ENCODE measurements at places on chromosomes 7 and 10.

GRCh38 chr7:67947191-67947590 lies 950.6 kb downstream of the TYW1 start:
- no peak for DNase-seq

DNA sequence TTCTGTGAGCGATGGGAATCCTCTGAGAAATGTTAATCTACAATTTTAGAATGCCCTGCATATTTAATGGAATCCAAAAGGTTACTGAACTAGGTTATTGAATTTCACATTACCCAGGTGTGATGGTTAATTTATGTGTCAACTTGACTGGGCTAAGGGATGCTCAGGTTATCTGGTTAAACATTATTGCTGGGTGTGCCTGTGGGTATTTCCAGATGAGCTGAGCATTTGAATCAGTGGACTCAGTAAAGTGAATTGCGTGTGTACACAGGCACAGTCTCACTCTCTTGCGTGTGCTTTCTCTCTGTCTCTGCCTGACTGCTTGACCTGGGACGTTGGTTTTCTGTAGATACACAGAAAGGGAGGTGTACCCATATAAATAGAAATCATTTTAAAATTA lies 21.7 kb downstream of the RNF32 start:
- no peak for DNase-seq

DNA sequence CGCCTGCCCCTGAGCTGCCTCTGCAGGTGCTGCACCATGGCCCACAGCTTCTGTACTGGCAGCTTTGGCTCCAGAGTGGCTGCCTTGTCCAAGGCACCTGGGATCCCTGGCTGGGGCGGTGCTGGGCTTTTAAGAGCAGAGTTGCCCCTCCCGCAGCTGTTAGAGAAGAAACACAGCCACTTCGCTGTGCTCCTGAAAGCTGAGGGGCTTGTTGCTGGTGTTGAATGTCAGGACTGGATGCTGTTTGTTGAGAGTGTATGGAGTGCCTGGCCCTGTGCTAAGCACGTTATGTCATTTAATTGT lies 6.2 kb downstream of the FAM241B start:
- no peak for DNase-seq

- DNase-seq = no peak
These were observed 146.3 kb downstream of the TCF7L2 start for GRCh38 chr10:113096128-113096996.

- DNase-seq = no peak
These were observed 165.6 kb downstream of the TPK1 start for GRCh38 chr7:144670218-144670617.

DNA sequence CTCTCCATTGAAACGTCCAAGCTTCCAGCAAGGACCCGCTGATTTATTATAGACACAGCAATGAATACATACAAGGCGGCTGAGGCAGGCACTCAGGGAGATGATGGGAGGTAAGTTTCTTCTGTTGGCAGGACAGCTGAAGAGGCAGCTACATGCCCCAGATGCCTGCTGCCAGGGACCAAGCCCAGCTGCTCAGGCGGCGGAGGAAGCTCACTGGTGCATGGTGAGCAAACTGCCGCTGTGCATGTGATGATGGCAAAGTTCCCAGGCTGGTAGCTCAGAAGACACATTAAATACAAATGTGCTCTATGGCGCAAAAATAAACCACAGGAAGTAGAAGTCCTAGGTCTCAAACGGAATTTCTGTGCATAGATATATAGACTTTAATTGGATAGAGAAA lies 2.3 kb downstream of the DNTT start:
- peak; percentile 93 for DNase-seq

DNA sequence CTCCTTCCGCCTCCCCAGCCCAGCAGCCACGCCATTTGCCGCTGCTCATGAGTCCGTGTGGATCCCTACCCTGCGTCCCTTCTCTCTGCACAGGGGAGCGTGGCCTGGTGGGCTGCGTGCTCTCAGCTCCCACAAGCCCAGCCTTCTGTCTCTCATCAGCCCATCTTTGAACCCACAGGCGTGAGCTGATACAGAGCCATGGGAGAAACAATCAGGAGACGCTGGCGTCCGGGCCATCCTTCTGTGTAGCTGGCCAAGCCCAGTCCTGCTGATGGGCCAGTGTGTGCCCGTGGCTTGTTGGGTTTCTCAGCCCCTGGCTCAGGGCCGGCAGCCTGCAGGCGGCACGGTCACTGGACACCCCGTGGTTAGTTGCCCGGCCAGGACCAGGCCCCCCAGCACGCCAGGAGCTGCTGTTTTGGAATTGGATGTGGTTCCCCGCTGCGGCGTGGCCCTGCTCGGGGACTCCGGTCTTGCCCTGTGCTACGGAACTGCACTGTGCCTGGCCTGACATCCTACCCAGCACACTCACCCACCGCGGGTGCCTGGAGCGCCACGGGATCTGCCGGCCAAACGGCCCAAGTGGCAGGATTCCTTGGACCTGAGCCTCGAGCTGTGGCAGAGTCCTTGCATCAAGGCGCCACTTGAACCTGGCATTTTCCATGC lies 88.9 kb downstream of the ELFN1 start:
- no peak for DNase-seq

GRCh38 chr7:34155220-34155908 lies 250.0 kb downstream of the BMPER start:
- no peak for DNase-seq

DNA sequence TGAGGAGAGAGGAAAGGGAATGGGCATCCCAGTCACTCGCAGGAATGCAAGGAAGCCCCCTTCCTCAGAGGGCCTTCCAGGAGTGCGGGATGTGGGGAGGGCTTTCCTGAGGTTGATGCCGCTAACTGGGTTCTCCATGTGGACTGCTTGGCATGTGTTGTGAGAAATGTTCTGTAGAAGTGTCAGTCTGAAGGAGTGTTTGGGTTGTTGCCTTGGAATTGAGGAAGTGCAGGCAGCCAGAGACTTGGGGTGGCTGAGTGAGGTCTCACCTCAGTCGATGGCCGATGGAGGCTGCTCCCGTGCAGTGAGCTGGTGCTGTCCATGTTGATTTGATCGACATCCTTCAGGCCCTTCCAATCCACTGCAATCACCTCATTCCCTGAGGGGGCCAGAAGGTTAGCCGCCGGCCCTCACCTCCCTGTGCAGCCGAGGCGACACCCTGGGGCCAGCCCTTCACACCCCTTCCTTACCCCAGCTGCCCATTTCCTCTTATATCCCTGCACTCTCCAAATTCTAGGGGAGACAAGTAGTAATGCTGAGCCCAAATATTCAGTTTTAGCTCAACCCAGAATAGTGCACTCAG lies 2.7 kb downstream of the FAM131B start:
- no peak for DNase-seq

- DNase-seq = no peak
These were observed 395.6 kb downstream of the ETV1 start for GRCh38 chr7:13593854-13594253.

- no peak for DNase-seq
These were observed 5.6 kb upstream of the NRCAM start for GRCh38 chr7:108461840-108462239.

DNA sequence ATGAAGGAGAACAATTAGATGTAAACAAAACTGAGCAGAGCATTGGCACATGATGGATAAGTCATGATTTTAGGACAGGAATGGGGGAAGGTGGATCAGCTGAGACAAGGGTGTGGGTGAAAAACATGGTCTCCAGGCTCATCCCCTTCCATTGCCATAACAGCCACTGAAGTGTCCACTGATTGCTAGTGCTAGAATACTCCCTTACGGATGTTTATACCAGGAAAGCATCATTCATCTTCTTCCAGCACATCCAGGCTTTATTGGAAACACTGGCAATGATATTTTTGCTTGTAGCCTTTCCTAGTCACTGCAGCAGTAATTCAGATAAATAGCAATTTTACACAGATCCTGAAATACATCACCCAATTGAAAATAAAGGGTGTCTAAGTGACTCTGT lies 259.5 kb downstream of the PLXDC2 start:
- no peak for DNase-seq

DNA sequence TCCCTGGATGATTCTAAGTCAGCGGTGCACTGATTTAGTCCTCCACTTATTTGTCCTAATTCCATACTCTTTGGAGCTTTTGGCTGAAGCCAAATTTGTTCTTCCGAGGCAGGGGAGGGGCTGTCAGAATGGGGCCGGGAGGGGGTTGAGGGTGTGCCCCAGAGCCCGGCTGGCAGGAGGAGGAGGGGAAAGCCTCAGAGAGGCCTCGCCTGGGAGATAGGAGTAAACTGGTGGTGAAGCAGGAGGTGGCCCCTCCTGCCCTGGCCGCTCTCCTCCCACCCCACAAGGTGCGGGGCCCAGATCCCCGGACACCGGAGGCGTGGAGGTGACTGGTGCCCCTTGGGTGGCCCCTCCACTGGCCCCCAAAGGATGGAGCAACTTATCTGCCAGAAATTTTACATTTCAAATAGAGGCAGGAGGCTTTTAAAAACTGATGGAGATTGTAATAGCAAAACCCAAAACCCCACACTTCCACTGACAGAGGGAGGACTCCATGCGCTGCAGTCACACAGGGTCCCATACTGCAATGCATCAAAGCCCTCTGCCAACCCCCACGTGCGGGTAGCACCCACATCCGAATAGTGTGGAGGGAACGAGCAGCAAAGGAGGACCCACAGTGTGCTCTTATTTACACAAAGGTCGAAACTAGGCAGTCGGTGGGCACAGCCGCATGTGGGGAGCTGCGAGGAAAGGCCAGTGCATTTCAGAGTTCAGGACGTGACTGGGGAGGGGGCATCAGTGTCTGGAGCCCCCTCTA lies 61.9 kb downstream of the CAMK2B start:
- DNase-seq = peak; percentile 53

GRCh38 chr10:74140553-74140952 lies 10.1 kb downstream of the AP3M1 start:
- DNase-seq = no peak

- peak; percentile 49 for DNase-seq
These were observed 506.4 kb upstream of the C7orf33 start for GRCh38 chr7:148084138-148084537.

DNA sequence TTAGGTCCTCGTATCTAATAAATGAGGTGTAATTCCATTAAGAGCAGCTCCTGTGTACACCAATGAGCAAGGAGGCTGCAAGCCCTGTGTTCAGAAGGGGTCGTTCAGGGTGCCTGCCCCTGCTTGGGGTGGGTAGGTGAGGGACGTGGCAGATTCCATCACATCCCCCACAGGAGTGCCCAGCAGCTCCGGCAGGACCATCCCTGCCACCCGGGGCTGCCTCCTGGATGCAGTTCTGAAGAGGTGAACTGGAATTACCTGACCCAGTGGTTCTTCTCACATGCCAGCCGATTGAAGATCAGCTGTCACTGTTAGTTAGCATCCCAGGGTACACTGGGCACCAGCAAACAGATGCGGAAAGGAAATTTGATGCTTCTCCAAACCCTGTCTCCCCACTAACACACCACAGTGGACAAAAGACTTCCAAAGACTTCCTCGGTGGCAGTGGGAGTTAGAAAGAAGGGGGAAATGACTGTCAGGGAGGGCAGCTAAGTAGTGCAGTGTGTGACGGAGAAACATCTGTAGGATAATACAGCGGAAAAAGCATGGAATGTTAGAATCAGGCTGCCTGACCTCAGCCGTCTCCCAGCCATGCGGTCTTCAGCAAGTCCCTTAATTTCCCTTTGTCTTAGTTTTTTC lies 313.6 kb upstream of the ZMIZ1 start:
- DNase-seq = no peak

- no peak for DNase-seq
These were observed 162.2 kb downstream of the ELMO1 start for GRCh38 chr7:37286454-37286832.

DNA sequence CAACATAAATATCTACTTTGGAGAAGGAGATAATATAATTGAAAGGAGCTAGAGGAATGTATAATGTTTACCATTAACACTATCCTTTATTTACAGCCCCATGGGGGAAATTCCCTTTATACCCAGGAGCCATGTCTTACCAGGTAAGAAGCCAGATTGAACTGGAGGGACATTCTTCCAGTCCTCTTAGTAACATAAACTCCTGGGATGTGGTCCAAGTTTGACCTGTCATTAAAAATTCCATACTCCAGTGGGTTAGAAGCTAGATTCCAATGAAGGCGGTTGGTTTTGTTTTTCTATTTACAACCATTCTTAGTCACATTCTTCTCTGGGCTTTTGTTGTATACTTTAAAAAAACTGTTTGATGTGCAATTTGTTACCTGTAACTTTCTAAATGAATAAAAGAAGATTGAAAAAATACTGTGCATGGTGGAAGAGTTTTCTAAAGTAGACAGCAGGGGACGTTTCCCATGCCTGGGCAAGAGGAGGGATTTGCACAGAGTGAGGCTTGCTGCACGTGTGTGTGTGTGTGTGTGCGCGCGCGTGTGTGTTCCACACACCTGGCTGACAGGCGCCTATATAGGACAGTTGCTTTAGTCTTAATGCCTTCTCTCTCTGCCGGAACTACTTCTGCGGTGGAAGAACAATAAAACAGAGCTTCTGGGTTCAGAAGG lies 2.0 kb downstream of the PLCE1 start:
- no peak for DNase-seq

- no peak for DNase-seq
These were observed 260.9 kb downstream of the AHR start for GRCh38 chr7:17559388-17559787.

- DNase-seq = no peak
These were observed 39.1 kb upstream of the GNAI1 start for GRCh38 chr7:80095545-80095944.

- no peak for DNase-seq
These were observed 37.9 kb downstream of the PPP2R2D start for GRCh38 chr10:131938681-131939080.

DNA sequence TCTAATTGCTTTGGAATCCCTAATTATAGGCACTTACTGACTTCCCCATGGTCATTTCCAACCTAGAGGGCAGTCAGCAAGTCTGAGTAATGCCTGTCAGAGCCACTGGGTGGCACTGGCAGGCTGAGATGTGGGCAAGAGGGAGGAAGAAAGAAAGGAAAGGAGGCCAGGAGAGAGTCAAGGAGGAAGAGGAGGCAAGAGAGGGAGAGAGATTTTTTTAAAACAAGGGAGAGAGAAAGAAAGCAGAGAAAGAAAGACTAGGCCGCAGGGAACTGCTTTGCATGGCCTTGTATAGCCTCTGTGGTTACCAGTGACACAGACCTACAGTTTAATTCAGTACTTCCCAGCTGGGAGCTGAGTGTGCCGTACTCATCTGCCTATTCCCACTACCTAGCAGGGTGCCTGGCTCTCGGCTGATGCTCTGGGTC lies 210.4 kb upstream of the ADO start:
- peak; percentile 28 for DNase-seq

DNA sequence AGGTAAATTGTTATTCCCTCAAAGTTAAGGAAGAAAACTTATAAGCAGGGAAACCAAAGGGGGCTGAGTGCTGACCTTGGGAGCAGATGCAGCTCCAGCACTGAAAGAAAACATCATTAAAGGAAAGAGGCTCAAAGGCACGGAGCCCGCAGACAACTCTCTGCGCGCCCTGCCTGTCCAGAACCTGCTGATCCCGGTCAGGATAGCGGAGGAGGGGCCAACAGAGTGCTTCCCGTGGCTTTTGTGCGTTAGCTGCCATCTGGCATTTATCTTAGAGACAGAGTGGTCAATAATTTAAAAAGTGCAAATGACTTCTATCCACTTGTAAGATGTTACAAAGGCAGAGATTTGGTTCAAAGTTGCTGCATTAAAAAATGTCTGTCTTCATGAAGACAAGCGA lies 162.1 kb downstream of the FANK1 start:
- DNase-seq = no peak

GRCh38 chr7:13421776-13422175 lies 567.7 kb downstream of the ETV1 start:
- DNase-seq = no peak

- no peak for DNase-seq
These were observed 180.3 kb upstream of the PLXNA4 start for GRCh38 chr7:132756484-132756990.

- DNase-seq = no peak
These were observed 165.5 kb upstream of the TBX20 start for GRCh38 chr7:35419391-35419755.

Data from Jurkat, Clone E6-1 (cell line).